ENCODE measurements at places on chromosomes 5 and 9.

GRCh38 chr9:112542593-112543292 is 56.1 kb downstream of the KIAA1958 start:
- no peak for DNase-seq

DNA sequence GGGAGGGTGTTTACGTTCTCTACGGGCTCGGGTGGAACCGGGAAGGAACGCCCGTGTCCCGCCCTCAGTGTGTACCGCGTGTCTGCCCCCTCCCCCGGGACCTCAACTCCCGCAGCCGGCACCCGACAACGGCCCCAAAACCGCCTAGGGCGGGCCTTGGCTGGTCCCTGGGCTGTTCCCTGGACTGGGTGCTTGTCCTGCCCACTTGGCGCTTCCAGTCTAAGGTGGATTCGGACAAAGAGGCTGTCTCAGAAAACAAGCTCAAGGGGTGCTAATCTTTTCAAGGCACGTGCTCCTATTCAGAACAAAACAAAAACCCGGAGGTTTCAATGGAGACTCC is 379 bp upstream of the CLK4 start:
- no peak for DNase-seq

GRCh38 chr5:89989776-89990175 is 419.8 kb downstream of the CETN3 start:
- no peak for DNase-seq

GRCh38 chr5:1509346-1510085 is 14.2 kb downstream of the LPCAT1 start:
- no peak for DNase-seq

GRCh38 chr9:111095441-111095840 is 57.2 kb upstream of the LPAR1 start:
- DNase-seq = no peak

DNA sequence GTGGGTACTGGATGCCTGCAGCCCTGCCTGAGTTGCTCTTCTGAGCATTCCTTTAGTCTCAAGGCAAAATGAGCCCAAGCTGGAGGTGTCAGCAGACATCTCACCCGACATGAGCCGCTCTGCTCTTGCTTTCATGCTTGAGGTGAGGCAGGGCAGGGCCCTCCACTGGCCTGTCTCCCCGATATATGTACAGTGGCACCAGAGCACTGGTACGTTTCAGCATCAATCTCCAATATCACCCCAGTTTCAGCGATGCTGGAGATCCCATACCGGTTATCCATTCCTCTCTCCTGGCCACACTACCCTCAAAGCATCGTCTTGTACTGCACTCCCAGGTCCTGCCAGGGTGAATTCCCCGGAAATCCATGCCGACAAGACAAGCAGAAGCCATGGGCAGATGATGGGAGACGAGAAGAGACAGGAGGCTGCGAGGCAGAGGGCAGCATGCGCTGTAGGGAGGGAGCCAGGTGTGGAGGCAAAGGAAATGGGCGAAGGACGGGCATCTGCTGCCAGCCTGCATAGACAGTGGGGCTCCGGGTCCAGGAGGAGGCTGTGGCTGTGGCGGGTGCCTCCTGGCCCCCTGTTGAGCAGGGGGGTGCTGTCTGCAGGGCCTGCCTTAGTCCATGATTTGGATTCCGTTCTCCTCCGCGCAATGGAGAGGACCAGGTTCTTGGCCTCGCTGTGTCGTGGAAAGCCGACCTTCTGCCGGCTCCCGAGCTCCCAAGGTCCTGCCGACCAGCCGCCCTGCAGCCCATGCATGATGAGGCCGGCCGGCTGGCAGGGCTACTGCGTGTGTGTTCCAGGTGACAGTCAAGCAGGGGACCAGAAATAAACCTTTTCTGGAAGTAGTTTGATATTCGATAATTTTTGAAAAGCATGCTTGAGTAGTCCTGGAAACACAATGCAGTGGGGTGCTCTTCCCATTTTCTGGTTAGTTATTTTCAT is 152.2 kb upstream of the IRX2 start:
- no peak for DNase-seq

DNA sequence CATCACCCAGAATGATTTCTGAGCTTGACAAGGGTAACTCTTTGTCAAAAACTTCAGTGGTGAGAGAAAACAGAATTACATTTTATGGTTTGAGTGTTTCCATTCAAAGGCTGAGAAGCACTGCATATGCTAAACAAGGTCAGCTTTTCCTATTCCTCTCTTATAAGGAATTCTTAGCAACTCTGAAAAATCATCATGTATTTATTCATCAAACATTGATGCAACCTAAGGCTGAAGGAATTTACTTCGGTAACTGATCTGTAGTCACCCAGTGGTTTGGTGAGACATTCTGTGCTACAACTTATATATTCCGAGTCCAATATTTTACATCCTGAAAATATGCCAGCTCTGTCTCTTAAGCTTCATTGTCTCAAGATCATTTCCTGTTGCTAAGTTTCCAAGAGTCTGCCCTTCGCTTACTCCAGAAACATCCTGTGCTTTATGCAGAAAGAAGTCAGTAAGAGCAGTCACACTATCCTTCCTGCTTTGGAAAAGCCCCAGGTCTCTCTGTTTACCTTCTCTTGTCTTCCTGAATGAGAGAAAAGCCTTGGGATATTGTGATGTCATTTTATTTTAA is 176.6 kb upstream of the TBCA start:
- DNase-seq = no peak

DNA sequence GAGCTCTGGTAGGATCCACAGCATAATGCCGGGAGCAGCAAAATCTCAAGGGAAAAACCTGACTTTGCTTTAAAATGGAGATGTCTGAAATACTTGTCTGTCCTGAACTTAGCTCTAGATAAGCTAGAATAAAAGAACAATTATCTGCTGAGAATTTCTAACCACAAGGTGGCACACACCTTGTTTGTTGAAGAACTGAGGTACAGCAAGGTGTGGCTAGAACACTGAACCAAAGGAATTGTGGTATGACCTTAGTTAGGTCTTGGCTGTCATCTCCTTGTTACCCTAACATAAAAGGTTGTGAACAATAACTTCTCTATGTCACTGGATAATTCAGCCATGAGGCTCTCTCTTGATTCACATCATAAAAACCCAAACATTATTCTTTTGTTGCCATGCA is 72.3 kb upstream of the ANXA1 start:
- no peak for DNase-seq
